ENCODE measurements at places on chromosomes 16 and 17.

GRCh38 chr17:51765282-51766135, 393.0 kb downstream of the CA10 start:
- DNase-seq: no peak

- DNase-seq: no peak
Measured at GRCh38 chr17:77933777-77934398, 24.6 kb upstream of the TNRC6C start.

DNA sequence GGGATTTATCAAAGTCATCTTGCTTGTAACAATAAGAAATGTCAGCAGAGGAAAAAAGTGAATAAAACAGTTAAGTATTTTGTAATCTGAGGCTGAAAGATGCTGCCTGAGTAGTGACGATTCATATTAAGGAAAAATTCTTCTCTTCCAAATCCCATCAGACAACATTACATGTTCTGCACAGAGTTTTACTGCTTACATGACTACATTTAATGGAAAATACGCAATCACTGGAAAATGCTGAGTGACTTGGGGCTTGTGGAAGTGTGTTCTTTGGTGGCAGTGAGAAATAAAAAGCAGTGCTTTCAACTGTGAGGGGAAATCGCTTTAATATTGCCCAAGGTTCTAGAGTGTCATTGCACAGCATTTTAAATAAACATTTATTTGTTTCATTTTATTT, 1025.2 kb upstream of the GOT2 start:
- no peak for DNase-seq

DNA sequence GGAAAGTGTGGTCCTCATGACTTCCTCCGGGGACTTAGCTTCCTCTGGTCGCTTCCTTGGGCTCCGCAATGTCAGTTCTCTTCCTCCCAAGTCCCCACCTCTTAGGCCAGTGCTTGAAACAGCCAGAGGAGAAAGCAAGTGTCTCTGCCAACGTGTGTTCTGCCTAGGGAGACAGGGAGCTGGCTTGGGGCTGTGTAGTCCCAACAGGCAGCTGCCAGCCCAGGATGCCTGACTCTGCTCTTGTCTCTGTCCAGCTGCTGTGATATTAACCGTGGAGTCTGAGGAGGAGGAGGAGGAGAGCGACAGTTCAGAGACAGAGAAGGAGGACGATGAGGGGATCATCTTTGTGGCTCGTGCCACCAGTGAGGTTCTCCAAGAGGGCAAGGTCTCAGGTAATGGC, 13.5 kb upstream of the PLEKHG4 start:
- no peak for DNase-seq

DNA sequence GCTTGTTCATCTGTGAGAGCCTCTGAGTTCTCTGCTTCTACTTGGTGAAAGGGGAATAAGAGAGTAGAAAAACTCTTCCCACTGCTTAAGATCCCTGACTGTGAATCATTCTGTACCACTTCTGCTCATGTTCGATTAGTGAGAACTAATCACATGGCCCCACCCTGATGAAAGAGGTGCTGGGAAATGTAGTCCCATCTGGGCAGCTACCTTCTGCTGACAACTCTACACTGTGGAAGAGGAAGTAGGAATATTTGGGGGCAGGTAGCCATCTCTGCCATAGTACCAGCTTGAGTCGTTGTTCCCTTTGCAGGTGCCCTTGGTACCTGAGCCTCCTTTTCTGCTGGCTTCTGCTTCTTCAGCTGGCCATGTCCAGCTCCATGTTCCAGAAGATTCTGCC, 29.9 kb downstream of the NKD1 start:
- DNase-seq: no peak

GRCh38 chr17:80248001-80248893, 12.4 kb upstream of the RNF213 start:
- no peak for DNase-seq

GRCh38 chr17:40726919-40727318, 23.4 kb upstream of the KRT24 start:
- no peak for DNase-seq

- DNase-seq: no peak
Measured at GRCh38 chr17:49963626-49964302, 5.2 kb upstream of the DLX4 start.

GRCh38 chr17:33564146-33564545, 271.1 kb upstream of the ASIC2 start:
- DNase-seq: no peak

- DNase-seq: no peak
Measured at GRCh38 chr16:89823087-89823823, 5.0 kb upstream of the SPIRE2 start.

- DNase-seq: no peak
Measured at GRCh38 chr16:66712512-66712911, 16.0 kb upstream of the CMTM4 start.

DNA sequence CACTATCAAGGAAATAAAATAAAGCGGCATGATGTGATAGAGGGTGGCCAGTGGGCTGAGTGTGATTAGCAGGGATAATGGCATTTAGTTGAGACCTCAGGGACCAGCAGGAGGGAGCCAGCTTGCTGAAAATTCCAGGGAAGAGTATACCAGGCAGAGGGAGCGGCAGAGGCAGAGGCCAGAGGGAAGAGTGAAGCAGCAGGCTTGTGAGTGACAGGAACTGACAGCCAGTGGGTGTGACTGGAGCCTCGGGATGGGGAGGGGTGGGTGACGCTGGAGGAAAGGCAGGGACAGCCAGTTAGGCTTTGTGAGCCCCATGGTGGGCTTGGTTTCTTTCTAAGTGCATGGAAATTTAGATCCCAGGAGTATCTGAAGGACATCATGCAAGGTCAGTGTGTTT, 209.7 kb upstream of the CACNG3 start:
- DNase-seq: no peak
